ENCODE measurements at places on chromosomes 2 and 18. TPM values are rescaled to one million over a fixed set of nuclear protein-coding genes. Genes with fewer than 3 reads are reported as not detected.

The IFIH1 gene
- polyA plus RNA-seq = 7.4 TPM

GRCh38 chr2:70707706-70708105, 60.3 kb downstream of the ADD2 start:
- DNase-seq = no peak

DNA sequence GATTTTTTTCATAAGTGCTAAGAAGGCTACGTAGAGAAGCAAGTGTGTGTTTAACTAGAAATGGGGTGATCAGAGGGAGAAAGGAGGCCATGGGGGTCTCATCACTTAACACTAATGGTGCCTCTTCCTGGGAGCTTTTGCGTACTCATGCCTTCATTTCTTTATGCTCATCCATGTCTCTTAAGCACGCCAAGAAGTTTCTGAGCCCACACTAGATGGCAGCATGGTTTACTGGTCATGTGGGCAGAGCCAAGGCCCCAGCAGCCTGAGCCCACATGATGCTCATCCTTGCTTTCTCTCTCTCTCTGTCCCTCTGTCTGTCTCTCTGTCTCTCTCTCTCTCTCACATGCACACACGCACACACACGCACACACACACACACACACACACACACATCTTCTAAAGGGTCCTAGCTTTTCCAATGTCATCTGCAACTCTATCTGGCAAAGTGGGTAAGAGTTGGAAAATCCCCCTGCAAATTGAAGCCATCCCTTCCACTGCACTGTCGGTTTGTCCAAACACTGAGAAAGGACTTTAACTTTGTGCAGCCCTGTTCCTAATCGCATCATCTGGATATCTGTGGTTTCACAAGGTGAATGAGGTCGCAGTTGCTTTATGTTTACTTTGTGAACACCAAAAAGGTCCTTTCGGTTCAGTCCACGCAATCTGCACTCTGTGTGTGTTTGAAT, 137.1 kb upstream of the CCDC68 start:
- DNase-seq = no peak

The OTOF gene
- polyA plus RNA-seq = 0.22 TPM

The SRD5A2 gene
- 0.05 TPM for polyA plus RNA-seq

The SCN7A gene
- polyA plus RNA-seq = 10.7 TPM

- DNase-seq = no peak
Measured at GRCh38 chr18:57555134-57555533, 31.4 kb downstream of the FECH start.

DNA sequence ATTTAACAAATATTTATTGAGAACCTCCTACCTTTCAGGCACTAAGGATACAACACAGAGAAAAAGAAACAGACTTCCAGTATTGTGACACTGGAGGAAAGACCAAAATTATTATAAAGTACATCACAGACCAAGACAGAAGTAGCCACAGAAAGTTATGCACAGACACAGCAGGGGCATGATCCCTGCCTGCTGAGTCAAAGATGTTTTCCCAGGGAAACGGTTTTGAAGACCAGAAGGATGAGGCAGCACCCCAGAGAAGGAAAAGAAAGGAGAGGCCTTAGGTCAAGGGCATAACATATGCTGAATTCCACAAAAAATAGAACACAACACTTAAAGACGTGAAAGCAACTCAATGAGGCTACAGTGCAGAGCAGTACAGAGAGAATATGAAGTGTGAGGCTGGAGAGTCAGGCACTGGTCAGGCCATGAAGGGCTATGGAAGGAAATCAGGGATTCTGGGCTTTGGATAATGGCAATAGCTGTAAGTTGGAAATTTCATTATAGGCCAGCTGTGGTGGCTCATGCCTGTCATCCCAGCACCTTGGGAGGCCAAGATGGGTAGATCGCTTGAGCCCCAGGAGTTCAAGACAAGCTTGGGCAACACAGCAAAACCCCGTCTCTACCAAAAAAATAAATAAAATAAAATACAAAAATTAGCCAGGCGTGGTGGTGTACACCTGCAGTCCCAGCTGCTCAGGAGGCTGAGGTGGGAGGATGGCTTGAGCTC, 8.2 kb downstream of the ADAM17 start:
- DNase-seq = no peak

DNA sequence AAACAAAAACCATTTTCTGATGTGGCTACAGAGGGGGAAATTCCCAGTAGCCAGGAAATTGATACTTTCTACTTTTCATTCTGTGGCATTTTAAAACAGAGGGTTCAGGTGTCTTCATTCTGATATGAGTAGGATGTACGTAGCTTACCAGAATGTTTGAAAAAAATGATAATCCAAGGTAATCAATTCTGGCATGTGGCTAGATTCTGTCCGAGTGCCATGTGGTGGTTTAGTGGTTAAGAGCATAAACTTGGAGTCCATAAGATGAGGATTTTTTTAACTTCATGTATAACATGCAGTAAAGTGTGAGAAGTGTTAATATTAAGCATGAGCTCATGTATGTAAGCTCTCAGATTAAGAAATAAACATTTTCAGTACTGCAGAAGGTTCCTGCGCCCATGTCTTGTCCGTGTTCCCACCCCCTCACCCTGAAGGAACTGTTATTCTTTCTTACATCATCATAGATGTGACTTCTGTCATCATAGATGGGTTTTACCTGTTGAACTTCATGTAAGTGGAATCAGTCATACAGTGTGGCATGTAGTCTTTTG, 4.5 kb downstream of the B3GNT2 start:
- no peak for DNase-seq

DNA sequence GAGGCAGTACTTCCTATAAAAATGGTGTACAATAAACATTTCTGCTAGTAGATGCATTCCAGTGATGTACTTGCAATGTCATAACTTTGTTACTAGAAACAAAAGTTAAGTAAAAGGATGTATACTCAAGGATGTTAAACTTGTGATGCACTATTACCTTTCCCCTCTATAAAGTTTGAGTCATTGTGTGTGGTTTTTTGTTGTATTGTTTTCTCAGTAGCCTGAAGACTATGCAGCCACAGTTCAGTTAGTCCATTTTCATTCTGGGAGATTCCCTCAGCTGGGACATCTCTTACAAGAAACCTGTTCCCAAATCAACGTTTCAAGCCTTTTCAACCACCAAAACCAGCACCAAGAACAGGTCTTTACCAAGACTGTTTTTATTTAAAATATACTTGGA, 5.6 kb downstream of the ATP5MC3 start:
- DNase-seq = no peak

The GPR55 gene
- 0.20 TPM for polyA plus RNA-seq

Measured in right renal pelvis (tissue), 4 donors.